ENCODE measurements at places on chromosomes 13 and 19.

GRCh38 chr19:51327066-51328001 is 14.6 kb downstream of the VSIG10L start:
- no peak for DNase-seq

DNA sequence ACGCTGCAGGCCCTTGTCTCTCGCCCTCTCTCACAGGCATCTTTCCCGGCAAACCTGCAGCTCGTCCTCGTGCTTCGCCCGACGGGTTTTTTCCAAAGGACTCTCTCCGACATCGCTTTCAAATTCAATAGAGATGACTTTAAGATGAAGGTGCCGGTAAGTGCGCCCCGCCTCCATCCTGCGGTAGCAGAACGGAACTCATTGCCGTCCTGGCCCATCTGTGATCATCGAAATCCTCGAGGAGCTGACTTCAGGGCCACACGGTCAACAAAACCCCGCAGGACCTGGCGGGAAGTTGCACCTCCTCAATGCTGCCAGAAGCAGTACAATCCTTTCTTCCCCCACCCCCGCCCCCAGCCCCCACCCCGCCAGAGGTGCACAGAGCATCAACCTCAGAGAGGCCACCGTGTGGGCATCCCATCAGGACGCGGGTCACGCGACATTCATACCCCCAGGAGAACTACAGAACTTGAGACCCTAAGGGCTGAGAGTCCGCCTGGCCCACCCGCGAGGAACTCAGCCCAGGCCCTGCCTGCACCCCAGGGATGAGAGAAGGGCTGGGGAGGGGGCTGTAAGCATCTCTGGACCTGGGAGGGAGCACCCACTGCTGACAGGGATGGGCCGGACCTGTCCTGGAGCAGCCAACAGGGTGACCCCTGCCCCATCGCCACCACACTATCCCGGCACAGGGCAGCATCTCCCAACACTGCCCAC is 44.9 kb upstream of the F7 start:
- no peak for DNase-seq

DNA sequence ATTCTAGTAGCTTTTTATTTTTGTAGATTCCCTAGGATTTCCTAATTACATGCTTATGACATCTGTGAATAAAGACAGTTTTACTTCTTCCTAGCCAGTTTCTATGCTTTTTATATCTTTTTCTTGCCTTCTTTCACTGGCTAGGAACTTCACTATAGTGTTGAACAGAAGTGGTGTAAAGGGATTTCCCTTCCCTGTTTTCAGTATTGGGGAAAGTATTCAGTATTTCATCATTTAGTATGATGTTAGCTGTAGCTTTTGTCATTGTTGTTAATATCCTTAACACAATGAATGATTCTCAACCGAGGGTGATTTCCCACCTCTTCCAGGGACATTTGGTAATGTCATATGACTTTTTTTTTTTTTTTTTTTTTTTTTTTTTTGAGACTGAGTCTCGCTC is 77.3 kb downstream of the SLC6A16 start:
- no peak for DNase-seq

- no peak for DNase-seq
Observed at GRCh38 chr19:29336425-29336824, 123.5 kb upstream of the UQCRFS1 start.

DNA sequence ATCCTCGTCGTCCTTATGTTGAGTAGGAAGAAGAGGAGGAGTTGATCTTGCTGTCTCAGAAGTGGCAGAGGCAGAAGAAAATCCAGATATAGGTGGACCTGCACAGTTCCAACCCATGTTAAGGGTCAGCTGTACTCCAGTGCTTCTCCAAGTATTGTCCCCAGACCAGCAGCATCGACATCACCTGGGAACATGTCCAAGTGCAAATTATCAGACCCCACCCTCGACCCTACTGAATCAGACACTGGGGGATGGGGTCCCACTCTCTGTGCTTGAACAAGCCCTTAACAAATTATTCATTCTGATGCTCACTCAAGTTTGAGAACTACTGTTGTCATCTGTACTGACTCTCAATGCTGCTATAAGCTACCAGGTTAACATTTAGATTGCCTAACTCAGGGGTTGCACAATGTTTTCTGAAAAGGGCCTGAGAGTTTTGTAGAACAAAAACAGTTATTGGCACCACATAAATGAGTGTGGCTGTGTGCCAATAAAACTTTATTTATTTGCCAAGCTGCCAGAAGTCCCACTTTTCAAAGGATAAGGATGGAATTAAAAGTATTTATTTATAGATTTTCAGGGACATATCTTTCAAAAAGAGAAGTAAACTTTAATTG is 226.7 kb upstream of the IPO5 start:
- DNase-seq: no peak

GRCh38 chr13:87736849-87737385 is 65.7 kb downstream of the SLITRK5 start:
- DNase-seq: no peak

DNA sequence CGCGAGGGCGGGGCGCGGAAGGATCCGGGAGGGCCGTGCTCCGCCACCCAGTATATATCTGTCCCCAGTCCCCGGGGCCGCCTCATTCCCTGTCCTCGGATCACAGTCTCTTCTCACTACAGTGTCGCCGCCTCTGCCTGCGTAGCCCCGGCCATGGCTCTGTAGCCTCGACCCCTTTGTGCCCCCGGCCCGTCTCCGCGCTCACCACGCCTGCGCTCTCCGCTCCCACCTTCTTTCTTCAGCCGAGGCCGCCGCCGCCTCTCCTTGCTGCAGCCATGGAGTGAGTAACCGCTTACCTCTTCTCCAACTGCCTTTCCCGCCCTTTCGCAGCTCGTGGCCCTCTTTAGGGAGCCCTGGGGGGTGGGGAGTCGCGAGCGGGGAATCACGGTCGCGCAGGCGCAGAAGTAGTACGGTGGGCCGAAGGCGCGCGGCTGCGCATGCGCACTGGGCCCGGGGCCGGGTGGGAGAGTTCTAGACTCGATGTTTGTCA is at the start of the genes ATF5 and NUP62:
Gene ATF5 (plus strand): TSS at position 85 of the 490 bp plus-strand sequence. CDS start 1,646 bp downstream, outside the sequence.
Gene NUP62 (minus strand): TSS at position 384 of the 490 bp plus-strand sequence. CDS start 19,697 bp downstream, outside the sequence.
- DNase-seq: peak; percentile 91

DNA sequence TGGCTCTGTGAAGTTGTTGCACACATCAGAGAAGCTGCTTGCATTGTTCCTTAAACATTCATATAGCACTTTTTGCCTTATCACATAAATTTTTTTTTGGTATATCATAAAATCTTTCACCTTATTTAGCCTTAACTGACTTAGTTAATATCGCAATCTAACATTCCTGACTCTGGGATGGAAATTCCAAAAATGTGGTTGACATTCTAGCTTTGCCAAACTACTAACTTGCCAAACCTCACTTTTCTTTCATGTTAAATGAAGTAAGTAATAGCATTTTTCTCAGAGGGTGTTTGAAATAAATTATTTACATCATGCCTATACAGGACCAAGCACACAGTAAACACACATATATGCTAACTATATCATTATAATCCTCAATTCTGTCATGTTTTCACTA is 736.9 kb upstream of the PCDH9 start:
- DNase-seq: no peak

- DNase-seq: no peak
Observed at GRCh38 chr13:103312467-103312866, 246.2 kb upstream of the SLC10A2 start.
